ENCODE measurements at places on chromosomes 6 and 20.

DNA sequence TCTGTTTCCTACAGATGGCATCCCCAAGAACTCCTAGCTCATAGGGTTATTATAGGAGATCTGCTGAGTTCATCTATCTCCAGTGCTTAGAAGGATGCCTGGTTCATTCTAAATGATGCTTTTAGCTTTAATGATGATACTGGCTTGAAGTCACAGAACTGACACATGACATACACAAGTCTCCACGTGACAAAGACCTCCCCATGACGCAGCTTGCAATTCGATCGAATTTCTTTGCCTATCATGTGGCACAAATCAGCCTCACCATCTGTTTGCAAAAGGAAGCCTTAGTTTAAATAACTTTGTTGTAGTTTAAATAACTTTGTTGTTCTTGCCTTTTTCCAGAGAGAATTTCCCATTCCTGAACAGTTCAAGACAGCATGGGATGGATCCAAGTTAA lies 44.1 kb upstream of the FAM8A1 start:
- no peak for DNase-seq

DNA sequence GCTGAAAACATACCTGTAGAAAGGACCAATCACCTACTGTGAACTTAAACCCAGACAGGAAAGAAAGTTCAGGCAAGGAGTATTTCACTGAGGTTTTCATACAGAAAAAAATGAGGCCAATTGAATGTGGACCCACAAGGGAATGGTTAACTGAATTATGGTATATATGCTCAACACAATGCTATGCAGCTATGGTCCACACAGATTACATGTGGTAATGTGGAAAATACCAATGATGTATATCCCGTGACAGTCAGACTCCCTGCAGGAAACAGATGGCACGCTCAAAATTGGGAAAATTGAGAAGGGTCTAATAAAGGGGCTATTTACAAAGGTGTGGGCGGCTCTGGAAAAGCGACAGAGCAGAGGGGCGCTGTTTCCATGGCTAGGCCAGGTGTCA lies 47.1 kb upstream of the PIM1 start:
- no peak for DNase-seq

DNA sequence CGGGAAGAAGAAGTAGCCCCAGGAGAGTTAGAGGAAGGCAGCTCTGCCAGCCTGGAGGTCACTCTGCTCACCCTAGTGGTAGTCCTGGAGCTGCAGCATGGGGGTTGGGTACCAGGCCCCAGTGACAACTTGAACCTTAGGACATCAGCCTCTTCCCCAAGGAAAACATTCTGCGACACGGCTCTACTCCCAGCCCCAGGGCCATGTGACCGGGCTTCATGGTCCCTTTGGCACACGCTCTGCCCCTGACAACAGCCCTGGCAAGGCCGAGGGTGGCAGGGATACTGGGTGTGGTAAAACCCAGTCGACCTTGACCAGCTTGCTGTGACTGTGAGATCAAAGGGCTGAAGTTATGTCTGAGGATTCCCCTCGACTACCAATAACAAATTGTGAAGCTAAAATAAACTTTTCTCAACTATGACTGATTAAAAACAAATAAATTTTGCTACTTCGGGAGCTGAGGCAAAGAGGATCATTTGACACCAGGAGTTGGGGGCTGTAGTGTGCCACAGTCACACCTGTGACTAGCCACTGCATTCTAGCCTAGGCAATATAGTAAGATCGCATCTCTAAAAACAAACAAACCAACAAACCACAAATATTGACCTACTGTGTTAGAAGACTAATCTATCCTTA lies 24.4 kb upstream of the ARID1B start:
- no peak for DNase-seq

- DNase-seq, result no peak
Observed at GRCh38 chr6:52482903-52483670, 62.9 kb downstream of the EFHC1 start.

- no peak for DNase-seq
Observed at GRCh38 chr6:169172946-169173345, 80.7 kb downstream of the THBS2 start.

DNA sequence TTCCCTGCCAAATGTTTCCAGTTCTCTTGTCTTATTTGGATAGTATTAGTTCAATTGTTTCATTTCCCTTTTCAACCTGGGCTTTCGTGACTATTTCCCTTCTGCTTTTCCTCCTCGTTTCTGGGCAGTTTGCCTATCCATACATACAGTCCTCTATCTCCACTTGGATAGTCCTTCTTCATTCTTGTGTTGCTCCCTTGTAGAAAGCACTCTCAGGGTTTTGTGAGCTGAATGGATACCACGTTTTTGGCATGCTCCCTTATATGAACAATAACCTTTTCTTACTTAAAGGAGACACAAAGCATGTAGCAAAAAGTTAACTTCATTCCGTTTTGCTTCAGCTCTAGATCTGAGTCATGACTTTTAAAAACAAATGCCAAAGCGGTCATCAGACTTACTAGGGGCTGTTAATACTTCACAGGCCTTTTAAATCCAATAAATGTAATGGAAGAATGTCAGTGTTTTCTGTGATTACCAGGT lies 16.6 kb downstream of the CRYBG1 start:
- no peak for DNase-seq

GRCh38 chr20:3767110-3767426 lies 485 bp downstream of the ADISSP start:
- no peak for DNase-seq

- no peak for DNase-seq
Observed at GRCh38 chr20:60867589-60867988, 384.5 kb upstream of the CDH4 start.

DNA sequence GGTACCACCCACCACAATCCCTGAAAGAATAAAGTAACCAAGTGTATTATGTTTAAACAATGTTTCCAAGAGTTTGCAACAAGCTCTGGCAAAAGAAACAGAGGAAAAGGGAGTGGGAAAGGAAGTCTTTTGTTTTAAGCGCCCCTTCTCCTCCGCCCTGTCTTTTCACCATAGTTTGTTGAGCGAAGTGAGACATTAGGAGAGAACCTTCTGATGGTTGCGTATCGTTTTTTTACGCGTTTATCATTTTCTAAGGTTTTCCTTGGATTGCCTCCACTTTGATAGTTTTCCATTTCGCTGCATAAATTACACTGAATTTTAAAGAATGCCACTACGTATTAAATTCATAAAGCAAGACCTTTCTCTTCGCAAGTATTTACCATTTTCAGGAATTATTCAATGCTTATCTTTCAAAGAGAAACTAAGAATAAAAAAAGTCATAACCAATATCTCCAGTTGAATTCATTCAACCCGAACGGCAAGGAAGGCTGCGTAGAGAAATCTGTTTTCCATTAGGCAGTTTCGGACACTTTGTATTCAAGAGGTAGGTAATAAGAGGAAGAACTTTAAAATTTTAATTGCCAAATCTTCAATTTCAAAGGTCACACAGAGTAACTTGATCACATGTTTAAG lies 920 bp upstream of the EPHA7 start:
- DNase-seq, result no peak

DNA sequence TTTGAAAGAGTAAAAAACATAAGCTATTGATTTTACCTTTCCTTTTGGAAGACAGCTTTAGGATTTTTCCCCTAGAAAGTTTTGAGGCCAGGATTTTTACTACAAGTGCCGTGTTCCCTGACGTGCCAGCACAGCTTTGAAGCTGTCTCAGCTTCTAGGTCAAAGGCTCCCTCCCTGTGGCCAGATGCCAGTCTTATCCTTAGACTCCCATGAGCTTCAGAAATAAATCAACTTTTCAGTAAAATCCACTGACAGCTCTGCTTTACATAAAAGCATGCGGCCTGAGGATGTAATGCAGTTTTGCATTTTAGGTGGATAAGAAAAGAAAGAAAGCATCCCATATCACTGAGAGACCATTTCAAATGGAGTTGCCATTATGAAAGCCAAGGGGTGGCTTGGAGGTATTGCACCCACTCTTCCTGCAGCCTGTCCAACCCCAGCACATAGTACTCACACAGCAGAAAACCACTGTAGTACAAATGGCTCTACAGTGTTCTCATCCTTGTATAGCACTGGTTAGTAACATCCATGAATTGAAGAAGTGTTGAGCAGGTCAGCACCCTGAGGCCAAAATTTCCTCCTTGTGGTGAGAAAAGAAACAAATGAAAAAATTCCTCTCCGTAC lies 15.2 kb upstream of the ATXN1 start:
- no peak for DNase-seq

- DNase-seq, result no peak
Observed at GRCh38 chr6:24997231-24997630, 61.5 kb upstream of the RIPOR2 start.

DNA sequence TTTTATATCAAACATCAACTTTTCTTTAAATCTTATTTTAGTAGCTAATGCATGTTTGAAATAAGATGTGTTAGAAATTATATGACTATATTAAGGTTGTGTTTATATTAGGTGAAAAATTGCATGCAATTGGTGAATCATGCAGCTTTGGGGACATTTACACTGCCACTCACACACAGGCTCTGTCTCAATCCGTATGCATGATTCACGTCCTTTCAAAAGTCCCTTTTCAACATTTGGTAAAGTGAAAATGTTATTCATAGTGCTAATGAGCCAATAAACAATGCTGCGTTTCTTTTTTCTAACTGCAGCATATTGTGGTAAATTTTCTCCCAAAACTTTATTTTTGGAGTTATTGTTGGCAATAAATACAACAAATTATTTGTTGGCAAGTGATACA lies 198.0 kb downstream of the FUT9 start:
- no peak for DNase-seq

- no peak for DNase-seq
Observed at GRCh38 chr20:20547221-20547875, 165.1 kb downstream of the RALGAPA2 start.

- no peak for DNase-seq
Observed at GRCh38 chr6:55825402-55826051, 49.9 kb downstream of the BMP5 start.

DNA sequence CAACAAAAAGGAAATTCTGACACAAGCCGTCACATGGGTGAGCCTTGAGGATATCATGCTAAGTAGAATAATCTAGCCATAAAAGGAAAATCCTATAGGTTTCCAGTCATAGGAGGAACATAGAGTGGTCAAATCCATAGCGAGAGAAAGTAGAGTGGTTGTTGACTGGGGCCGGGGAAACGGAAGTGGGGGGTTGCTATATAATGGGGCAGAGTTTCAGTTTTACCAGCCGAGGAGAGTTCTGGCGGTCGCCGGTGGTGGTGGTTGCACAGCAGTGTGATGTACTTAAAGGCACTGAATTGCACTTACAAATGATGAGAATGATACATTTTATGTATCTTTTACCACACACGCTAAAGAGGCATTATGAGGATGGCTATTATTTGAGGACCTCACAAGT lies 4.9 kb downstream of the GPR31 start:
- DNase-seq, result no peak

DNA sequence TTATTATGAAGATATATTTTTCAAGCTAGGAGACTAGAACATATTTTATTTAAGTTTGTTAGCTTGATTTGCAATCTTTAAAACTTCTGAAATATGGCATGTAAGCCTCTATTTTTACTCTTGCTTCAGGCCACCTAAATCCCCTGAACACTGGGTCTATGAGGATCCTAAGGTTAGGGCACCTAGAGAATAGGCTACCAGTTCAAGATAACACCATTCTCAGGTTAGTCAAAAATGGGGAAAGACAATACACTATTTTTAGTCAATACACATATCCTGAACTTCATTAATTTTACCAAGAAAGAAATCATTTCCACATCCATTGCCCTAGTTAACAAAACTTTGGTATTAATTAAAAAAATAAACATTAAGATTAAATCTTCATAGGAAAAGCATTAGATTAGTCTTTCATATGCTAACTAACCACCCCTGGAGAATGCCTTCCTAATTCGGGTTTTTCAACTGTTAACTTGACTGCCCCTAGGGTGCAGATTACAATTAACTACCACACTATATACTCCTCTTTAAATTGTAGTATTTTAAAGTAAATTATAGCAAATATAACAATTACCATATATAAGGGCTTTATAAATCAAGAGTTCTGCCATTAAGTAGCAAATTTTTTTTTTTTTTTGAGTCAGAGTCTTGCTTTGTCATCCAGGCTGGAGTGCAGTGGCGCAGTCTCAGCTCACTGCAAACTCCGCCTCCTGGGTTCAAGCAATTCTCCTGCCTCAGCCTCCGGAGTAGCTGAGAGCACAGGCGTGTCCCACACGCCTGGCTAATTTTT lies 6.7 kb upstream of the HSF2 start:
- DNase-seq, result no peak

GRCh38 chr6:96157018-96157565 lies 141.3 kb downstream of the FUT9 start:
- DNase-seq, result no peak

- DNase-seq, result no peak
Observed at GRCh38 chr20:45047581-45048119, 53.3 kb downstream of the KCNS1 start.

DNA sequence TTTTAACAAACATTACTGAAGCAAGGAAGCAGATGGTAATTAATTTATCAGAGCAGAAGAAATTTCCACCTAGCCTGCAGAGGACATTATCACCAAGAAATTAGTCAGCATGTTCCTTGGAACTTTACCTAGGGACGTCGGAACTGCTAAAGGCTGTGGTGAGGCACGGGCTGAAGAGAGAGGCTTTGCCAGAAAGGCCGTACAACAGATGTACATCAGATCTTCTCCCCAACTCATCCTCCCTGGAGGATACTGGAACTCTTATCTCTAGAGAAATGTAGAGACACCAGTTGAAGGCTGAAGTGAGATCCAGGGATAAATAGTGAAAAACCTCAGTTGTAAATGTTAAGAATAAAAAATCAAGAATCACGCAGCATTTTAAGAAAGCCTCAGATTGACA lies 257.1 kb downstream of the SAMD5 start:
- DNase-seq, result no peak

DNA sequence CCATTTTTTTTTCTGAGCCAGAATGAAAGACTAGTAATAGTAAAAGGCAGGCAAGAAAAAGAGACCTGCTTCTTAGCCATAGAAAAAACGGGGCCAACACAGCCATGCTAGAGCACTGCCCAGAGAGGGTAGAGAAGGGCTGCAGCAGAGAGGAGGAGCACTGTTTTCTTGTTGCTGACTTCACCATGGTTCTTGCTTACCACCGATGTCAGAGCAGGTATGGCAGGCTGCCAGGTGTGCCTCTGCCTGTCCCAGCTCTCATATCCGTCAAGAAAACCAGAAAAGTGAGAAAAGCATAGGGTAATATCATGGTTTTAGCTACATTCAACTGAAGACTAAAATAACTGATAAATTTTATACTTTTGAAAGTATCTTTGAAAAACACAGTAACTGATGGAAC lies 60.7 kb downstream of the DTNBP1 start:
- no peak for DNase-seq

- DNase-seq, result no peak
Observed at GRCh38 chr20:7980332-7981046, 39.1 kb downstream of the TMX4 start.

All from posterior cingulate gyrus (tissue), 11 donors.